ENCODE measurements at places on chromosomes 6 and 20.

GRCh38 chr6:80956898-80957297 lies 795.6 kb downstream of the TENT5A start:
- DNase-seq = no peak

DNA sequence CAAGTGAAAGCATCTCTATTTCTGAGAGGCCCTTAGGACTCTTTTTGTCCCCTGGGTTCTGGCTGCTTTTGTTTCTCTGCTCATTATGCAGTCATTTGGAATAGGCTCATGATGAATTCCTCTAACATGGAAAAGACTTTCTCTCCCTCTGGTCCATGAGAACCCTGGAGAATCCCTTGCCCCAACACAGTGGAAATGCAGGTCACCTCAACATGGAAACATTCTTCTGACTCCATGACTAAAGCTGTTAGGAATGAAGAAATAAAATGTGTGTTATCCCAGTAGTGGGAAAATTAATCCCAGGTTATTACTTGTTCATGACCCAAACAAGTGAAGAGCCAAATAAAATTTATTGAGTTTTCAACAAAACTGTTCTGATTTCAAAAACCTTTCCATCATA lies 458.6 kb downstream of the EPM2A start:
- DNase-seq = no peak

DNA sequence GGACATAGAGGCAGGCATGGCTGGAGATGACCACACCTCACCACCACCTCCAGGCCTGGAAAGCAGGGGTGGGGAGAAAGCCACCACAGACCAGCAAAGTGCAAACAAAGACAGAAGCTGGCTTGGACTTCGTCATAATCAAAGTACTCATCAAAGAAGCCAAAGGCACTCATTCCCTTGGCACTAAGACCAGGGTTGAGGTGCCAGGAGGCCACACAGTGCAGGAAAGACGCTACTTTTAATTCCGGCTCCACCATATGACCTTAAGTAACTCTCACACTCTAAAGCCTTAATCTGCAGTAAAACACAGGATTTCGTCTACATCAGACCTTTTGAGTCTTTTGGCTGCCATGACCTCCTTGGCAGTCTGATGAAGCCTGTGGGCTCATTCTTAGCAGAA lies 123.1 kb downstream of the HIVEP2 start:
- DNase-seq = no peak

DNA sequence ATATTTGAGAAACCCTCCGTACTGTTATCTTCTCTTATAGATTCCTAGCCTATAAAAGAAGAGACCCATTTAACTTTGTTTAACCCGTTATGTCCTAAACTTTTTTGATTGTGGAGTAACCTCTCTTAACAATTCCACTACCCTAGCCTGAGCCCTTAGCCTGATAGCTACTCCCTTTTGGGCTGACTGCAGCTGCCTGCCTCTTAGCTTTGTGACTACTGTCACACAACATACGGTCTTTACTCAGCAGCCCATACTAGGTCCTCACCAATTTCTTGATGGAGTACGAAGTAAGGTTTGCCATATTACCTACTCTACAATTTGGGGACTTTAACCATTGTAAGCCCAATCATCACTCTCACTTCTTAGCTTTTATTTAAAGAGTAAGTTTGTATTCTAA lies 72.7 kb downstream of the QRSL1 start:
- no peak for DNase-seq

GRCh38 chr6:33577106-33577535 lies 3.0 kb downstream of the BAK1 start:
- no peak for DNase-seq

DNA sequence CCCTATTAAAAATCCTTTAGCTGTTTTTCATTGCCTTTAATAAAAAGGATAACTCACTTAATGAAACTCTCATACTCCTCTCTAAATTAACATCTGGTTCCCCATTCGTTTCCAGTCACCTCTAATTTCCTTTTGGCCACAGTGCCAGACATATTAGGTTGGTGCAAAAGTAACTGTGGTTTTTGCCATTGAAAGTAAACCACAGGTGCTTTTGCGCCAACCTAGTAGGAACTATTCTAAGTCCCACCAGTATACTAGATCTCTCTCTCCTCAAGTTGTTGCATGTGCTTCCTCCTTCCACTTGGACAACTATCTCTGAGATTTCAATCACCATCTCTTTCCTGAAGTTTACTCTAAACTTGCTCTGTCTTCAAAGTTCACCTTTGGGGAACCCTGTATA lies 961.1 kb downstream of the TBC1D32 start:
- no peak for DNase-seq

DNA sequence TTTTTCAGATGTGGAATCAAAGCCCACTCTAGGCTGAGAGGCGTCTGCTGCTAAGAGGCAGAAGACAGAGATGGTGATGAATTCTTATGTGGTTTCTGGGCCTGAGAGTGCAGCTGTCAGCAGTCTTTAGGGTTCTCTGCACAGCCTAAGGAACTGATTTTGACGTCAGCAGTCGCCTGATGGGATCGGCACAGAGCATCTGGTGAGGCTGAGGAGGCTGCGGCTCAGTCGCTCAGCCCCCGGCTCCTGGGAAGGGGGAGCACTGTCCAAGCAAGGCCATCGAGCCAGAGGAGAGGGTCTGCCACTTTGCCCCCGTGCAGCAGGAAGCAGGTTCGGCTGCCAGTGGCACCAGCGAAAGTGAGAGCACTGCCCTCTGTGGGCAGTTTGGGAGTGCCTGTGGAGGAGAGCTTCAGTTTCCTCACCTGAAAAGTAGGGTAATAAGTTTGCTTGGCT lies 92.5 kb downstream of the TCP11 start:
- DNase-seq = no peak

GRCh38 chr6:13009461-13009860 lies 292.9 kb downstream of the PHACTR1 start:
- no peak for DNase-seq

DNA sequence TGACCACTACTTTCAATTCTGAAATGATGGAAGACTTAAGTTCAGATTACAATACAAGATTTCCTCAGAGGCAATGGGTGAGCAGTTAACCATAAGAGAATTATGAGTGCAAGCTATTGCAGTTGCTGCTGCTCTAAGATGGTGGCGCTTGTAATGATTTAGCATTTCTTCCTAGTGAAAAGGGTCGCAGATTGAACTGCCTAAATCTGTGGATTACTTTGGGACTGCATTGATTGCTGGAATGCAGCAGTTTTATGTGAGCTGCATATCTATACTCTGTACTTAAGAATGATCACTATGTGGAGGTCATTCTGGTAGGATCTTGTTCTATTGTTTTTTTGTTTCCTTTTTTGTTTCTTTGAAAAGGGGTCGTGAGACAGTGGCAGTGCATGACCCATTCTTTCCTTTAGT lies 5.3 kb downstream of the SCAF8 start:
- DNase-seq = no peak

DNA sequence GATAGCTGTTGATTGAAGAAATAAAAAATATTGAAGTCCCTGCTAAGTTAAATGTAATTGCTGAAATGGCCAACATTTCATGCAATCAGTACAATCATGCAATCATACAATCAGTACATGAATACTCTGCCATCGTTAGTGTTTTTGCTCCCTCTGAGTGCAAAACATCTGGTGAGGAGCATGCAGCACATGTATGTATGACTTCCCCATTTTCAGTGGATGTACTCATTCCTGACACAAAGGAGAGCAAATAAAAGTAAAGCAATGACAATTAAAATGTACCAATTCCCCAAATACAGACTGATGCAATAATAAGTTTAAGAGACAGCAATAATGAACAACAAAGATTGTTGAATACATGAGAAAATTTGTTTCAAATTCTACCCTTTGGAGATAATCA lies 140.7 kb downstream of the PLCB1 start:
- DNase-seq = no peak

GRCh38 chr6:156154896-156155295 lies 622.3 kb upstream of the ARID1B start:
- no peak for DNase-seq

DNA sequence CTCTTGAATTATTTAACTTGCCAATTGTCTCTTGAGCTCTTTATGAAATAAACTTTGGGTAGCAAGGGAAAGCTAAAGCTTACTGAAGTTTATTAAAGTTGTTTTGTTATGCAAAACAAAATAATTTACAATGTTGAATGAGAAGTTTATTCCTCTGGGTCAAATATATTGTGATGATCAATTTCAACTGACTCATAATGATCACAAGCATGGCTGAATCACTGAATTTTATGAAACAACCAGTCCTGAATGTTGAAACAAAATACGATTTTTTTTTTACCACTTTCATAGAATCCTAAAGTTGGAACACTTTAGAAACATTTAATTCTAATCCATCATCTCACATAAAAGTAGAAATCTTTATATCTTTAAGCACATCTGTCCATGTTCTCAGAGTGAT lies 110.3 kb downstream of the RWDD2A start:
- DNase-seq = no peak

GRCh38 chr6:143642403-143642802 lies 35.4 kb upstream of the PHACTR2 start:
- DNase-seq = no peak
